ENCODE measurements at places on chromosomes 1 and 21.

GRCh38 chr1:54323921-54324250 lies 82.3 kb downstream of the SSBP3 start:
- no peak for DNase-seq

DNA sequence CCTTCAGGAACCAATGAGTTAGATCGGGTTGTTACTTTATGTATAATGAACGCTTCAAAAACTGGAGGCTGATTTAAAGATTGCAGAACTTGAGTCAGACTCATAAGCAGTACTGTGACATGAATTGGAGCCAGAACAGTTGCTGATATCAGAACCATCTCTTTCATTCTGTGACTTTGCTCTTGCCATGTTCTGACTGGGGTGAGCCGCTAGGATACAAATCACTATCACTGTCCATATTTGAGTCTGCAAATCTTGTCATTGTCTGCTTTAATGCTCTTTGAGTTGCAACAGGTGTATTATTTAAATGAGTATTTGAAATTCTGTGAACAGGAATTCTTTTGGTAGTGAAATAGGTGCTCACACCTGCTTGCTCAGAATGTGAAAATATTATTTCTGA lies 52.5 kb downstream of the LRIG2 start:
- no peak for DNase-seq

- DNase-seq: peak; percentile 84
These were observed 337.6 kb upstream of the SNX7 start for GRCh38 chr1:98323906-98324358.

DNA sequence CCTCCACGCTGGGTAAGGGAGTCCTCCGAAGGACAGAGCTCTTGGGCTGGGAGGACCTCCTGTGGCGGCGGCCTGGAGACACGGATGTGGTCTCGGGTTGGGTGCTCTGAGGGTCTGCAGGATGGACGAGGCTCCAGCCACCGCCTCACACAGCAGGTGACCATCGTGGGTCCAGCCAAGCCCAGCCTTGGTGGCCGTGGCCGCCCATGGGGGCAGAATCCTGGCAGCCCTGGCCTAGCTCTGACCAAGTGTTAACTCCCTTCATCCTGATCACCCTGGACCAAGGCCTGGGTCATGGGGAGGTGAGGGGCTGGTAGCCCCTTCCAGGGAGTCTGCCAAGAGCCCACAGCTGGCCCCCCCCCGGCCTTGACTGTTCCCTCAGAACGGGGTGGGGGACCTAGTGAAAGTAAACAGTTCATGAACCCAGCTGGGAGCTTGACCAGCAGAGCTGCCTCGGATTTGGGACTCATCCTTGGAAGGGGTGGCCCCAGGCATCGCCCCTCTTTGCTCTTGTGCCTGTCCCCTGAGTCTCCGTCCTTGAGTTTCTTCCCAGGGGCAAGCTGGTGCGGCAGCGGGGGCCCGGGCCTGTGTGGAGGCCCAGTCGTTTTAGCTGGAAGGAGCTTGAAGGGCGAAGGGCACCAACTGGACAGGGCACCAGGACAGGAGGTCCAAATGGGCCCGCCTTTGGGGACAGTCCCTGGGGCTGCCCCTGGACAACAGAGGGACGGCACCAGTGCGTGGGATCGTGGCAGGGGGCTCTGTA lies 17.8 kb downstream of the ARHGEF16 start:
- DNase-seq: no peak

DNA sequence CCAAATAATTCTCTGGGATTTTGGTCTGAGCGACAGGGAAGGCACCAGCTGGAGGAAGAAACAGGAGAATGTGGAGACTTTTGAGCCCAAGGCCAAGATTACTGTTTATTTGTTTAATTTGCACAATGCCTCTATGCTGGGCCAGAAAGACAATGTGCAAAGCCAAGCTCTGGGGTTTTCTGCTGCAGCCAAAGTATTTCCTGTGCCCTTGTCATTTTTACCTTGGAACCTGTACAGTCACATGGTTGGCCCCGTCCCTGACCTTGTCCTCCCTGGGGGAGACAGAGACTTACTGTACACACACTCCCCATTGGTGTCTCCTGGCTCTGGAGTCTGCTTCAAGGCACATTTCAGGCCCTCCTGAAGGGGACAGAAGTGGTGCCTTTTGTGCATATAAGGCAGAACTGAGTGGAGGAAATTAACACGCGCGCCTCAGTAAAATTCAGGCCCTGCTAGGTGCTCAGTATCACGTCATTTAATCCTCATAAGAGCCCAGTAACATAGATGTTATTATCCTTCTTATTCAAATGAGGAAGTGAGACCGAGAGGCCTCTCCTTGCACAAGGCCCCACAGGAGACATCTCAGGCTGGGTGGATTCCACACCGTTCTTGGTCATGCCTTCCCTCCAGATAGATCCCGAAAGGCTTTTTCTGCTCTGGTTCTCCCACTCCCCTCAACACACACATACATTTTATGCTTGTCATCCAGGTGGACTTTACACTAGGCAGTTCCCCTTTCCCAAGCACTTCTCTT lies 21.1 kb downstream of the C1orf115 start:
- no peak for DNase-seq

GRCh38 chr1:175922254-175922881 lies 179.0 kb upstream of the TNR start:
- DNase-seq: no peak

DNA sequence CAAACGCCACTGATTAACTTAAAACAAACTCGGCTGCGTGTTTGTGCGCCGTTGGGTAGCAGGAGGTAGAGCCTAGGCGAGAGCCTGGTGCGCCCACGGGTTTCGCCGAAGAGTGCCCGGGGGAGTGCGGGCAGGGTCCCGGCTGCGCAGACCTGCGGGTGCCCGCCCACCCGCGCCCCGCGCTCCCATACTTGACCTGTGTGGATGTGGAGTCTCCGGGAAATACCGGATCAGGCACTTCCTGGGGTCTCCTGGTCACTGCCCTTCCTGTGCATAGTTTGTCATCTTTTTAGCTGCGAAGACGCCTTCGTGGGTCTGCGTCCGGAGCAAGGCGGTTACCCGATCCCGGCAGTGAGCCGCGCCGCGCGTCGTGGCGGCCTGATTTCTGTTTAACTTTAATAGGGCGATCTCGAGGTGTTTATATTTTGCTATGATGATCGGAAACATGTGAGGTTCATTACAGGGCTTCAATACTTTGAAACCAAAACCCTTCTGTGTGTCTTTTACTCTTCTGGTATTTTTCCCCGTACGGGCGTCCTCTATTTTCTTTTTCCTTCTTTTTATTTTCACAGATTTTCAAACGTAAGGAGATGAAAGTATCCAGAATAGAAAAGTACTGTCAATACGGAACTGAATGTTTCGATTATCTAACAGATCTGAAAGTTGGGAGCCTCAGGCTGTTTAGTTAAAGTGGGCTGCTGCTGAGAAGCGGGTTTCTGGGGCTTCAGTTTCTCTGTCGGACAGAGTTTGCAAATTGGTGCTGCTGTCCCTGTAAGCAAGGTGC lies 15.2 kb downstream of the NR5A2 start:
- DNase-seq: no peak

DNA sequence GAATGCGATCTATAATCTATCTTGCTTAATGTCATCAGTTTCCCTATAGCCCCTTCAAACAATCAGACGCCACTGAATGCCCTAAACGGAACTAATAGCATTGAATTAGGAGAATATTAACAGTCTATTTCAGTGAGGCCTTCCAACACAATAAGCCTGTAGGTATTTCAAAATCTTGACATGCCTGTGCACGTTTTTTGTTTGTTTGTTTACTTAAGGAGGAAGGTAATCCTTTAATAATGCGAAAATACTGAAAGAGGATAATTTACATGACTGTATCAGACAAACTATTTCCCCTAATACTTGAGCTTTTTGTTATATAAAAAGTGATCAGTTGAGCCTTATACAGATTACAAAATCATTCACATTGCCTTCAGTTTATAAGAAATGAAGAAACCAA lies 29.0 kb upstream of the JAK1 start:
- DNase-seq: no peak

GRCh38 chr21:46009951-46010705 lies 28.6 kb downstream of the COL6A1 start:
- DNase-seq: no peak
